ENCODE measurements at places on chromosomes 5 and 9.

DNA sequence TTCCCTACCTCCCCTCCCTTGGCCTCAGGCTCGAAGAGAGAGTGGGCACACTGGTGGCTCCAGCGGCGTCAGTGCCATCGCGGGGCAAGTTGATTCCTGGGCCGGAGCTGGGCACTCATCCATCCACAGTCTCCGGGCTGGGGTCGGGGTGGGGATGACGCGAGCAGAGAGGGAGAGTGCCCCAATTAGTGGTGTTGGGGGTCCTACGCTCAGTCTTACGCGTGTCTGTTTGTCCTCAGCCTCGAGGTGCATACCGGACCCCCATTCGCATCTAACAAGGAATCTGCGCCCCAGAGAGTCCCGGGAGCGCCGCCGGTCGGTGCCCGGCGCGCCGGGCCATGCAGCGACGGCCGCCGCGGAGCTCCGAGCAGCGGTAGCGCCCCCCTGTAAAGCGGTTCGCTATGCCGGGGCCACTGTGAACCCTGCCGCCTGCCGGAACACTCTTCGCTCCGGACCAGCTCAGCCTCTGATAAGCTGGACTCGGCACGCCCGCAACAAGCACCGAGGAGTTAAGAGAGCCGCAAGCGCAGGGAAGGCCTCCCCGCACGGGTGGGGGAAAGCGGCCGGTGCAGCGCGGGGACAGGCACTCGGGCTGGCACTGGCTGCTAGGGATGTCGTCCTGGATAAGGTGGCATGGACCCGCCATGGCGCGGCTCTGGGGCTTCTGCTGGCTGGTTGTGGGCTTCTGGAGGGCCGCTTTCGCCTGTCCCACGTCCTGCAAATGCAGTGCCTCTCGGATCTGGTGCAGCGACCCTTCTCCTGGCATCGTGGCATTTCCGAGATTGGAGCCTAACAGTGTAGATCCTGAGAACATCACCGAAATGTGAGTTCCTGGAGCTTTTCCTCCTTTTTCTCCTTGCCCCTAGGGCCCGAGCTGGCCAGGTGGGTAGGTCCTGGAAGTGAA lies 861 bp downstream of the NTRK2 start:
- no peak for DNase-seq
- no peak overlapping the region for H3K27ac ChIP-seq
- no peaks in the 10 kb centered on the region for H3K36me3 ChIP-seq
- H3K27me3 ChIP-seq, result peaks cover 66% of the 10 kb centered on the region

DNA sequence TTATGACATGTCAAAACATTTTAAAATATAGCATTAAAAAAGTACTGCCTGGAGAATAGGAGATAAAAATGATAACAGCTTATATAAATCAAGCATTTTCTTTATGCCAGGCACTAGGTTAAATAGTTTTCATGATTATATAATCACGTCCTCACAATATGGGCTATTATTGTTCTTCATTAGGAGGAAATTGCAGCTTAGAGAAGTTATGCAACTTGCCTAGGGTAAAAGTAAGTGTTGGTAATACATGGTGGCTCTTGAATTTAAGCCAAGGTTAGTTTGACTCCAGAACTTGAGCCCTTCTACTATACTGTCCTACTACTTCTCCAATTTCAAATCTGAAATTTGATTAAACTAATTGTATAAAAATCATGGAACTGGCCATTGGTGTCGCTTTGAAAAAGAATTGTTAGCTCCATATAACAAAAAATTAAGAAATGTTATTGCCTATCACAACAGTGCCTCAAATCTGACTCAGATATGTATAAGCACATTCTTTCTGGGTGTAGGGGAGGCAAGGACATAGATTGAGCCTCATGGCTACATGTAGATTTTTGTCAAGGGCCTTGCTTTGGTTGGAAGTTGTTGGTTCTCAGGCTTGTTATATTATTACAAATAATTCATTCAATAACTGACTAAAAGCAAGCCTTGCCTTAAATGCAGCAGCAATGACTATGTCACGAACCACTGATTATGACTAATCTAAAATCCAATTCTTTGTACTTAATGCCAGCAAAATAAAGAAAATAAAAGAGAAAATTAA lies 223.5 kb upstream of the DAB2 start:
- no peak overlapping the region for H3K27ac ChIP-seq
- H3K4me1 ChIP-seq, result no peaks in the 10 kb centered on the region
- H3K27me3 ChIP-seq, result no peaks in the 10 kb centered on the region
- no peak overlapping the region for H3K4me3 ChIP-seq
- no peak for DNase-seq

DNA sequence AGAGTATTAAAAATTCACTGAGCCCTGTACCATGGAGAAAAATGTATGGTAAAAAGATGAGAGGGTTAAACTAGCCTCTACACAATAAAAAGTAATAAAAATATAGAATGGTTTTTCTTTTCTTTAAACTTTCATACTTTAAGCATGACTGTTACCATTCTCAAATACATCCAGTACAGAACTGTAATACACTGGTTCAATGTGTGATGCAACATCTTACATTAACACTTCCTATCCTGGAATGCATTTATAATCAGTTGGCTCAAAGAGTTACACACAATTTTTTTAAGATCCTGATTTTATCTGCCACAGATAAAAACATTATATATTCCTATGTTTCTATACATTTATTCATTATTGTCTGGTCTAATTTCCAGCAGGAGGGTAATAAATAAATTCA lies 4.7 kb downstream of the GNAQ start:
- DNase-seq, result no peak
- H3K4me3 ChIP-seq, result no peak overlapping the region
- H3K27me3 ChIP-seq, result peaks cover 46% of the 10 kb centered on the region
- no peak overlapping the region for H3K27ac ChIP-seq
- peaks cover 4% of the 10 kb centered on the region for H3K36me3 ChIP-seq

DNA sequence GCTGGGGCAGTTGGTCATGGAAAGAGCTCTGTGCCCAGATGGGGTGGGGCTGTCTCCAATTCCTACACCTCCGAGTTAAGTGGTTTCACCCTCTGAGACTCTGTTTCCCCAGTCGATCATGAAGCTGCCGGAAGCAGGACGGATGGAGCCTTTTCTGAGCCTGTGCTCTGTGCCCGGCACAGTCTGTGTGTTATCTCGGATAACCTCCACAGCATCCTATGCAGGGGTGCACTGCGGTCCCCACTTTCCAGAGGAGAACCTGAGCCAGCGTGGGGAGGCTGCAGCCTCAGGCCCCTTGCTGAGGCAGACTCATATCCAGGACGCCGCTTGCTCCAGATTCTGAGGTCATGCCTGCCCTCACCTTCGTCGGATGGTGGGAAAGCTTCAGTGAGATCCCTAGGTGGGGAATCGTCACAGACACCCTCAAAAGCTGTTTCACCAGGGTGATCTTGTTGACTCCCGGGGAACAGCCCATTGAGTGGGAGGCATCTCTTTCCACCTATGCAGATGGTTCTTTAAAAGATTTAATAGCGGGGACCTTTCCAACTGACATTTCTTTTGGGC lies 6.9 kb upstream of the COL5A1 start:
- DNase-seq, result no peak
- no peak overlapping the region for H3K27ac ChIP-seq
- peaks cover 19% of the 10 kb centered on the region for H3K27me3 ChIP-seq
- peaks cover 1% of the 10 kb centered on the region for H3K36me3 ChIP-seq
- no peak overlapping the region for H3K4me3 ChIP-seq

DNA sequence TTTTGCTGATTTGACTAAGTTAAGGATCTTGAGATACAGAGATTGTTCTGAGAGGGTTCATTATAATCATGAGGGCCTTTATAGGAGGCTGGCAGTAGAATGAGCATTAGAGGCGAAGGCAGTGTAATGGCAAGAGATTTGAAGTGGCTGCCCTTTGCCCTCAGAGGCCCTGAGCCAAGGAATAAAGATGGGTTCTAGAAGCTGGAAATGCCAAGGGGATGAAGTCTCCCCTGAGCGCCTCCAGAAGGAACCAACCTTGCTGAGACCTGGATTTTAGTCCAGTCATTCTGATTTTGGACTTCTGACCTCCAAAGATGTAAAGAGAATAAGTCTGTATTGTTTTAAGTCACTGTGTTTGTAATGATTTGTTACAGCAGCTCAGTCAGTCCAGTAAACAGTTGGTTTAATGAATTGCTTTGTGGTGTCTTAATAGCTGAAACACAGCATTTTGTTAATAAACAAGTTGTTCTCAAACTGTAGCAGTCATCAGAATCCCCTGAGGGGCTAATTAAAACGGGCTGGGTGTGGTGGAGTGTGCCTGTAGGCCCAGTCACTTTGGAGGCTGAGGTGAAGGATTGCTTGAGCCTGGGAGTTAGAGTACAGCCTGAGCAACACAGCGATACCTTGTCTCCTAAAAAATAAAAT lies 23.2 kb downstream of the GLRX start:
- H3K27ac ChIP-seq, result no peak overlapping the region
- no peaks in the 10 kb centered on the region for H3K27me3 ChIP-seq

DNA sequence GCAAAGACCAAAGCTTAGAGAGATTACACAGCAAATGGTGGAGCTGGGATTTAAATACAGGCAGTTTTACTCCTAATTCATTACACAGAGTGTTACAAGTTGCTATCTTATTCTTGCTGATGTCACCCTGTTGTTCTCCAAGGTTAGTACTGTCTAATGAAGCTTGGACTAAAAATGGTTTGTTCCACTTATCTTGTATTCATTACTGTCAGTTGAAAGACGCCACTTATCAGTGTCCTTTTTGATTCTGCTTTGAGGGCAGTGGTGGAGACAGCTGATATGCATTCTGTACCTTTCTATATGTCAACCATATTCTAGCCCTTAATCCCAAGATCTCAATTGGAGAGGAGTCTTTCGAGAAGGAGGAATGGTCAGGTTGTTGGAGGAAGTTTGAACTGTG lies 14.0 kb upstream of the DENND4C start:
- H3K36me3 ChIP-seq, result no peaks in the 10 kb centered on the region
- H3K27me3 ChIP-seq, result no peaks in the 10 kb centered on the region
- no peak overlapping the region for H3K27ac ChIP-seq
- no peak overlapping the region for H3K4me3 ChIP-seq
- H3K4me1 ChIP-seq, result no peaks in the 10 kb centered on the region

GRCh38 chr9:129649726-129650679 lies 8.1 kb upstream of the ASB6 start:
- no peak for DNase-seq
- peaks cover 4% of the 10 kb centered on the region for H3K36me3 ChIP-seq
- no peak overlapping the region for H3K4me3 ChIP-seq
- no peaks in the 10 kb centered on the region for H3K27me3 ChIP-seq
- no peak overlapping the region for H3K27ac ChIP-seq
- no peaks in the 10 kb centered on the region for H3K4me1 ChIP-seq

DNA sequence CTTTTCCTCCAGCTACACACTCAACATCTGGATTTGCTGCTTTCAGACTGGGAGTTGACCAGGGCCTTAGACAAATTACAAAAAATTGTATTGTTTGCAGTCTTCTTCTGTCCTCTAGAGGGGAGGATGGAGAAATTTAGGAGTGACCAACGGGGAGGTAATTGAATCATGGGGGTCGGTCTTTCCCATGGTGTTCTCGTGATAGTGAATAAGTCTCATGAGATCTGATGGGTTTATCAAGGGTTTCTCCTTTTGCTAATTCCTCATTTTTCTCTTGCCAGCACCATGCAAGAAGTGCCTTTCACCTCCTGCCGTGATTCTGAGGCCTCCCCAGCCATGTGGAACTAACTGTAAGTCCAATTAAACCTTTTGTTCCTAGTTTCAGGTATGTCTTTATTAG lies 4.2 kb downstream of the IFNA8 start:
- H3K27me3 ChIP-seq, result peaks cover 64% of the 10 kb centered on the region
- no peak overlapping the region for H3K27ac ChIP-seq
- peaks cover 2% of the 10 kb centered on the region for H3K36me3 ChIP-seq
- DNase-seq, result no peak
- no peak overlapping the region for H3K4me3 ChIP-seq

GRCh38 chr5:158560170-158560569 lies 539.5 kb downstream of the EBF1 start:
- H3K27me3 ChIP-seq, result no peaks in the 10 kb centered on the region
- no peaks in the 10 kb centered on the region for H3K36me3 ChIP-seq
- no peak overlapping the region for H3K27ac ChIP-seq
- no peak for DNase-seq
- no peaks in the 10 kb centered on the region for H3K4me1 ChIP-seq

Data from central memory CD8-positive, alpha-beta T cell (primary cell).